Bone marrow (tissue), 2 donors: ENCODE measurements at places on chromosomes 5 and 9.

GRCh38 chr5:15254607-15255006, 245.4 kb upstream of the FBXL7 start:
- DNase-seq: no peak

GRCh38 chr9:110615498-110615897, 36.0 kb upstream of the SVEP1 start:
- no peak for DNase-seq

- no peak for DNase-seq
These were observed 367.1 kb upstream of the KLF4 start for GRCh38 chr9:107856633-107857032.

GRCh38 chr9:79990536-79990935, 418.8 kb downstream of the TLE4 start:
- DNase-seq: no peak

DNA sequence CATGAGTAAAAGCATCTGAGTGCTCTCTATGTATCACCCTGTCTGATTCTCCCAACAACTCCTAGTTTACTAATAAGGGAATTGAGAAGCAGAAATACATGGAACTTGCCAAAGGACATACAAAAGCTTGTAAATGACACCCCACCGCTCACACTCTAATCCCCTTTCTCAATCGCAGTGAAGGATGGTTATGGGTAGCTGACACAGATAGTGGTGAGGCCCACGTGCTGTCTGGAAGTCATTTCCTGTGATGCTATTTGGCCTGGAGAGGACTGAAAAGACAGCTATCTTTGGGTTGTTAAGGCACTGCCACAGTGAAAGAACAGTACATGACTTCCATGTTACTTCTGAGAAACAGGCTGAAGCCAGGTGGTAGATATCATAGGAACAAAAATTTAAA, 117.0 kb downstream of the GLIS3 start:
- no peak for DNase-seq

- DNase-seq: no peak
These were observed 1333.9 kb upstream of the DMAC1 start for GRCh38 chr9:9133526-9133925.

DNA sequence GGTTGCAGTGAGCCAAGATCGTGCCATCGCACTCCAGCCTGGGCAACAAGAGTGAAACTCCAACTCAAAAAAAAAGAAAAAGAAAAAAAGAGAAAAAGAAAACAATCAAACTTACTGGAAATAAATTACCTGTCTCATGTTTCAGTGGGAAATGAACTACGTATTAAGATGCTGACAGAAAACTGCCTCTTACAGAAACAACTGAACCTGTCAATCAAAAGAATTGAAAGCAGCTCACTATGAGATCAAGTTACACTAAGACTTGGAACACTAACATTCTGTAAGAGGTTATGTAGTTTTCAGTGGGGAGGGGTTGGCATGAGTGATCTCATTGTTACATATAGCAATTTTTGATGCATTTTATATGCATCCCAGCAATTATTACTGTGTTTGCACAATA, 64.4 kb upstream of the SPATA31E1 start:
- DNase-seq: no peak

GRCh38 chr5:124665035-124665434, 81.4 kb downstream of the ZNF608 start:
- DNase-seq: no peak

DNA sequence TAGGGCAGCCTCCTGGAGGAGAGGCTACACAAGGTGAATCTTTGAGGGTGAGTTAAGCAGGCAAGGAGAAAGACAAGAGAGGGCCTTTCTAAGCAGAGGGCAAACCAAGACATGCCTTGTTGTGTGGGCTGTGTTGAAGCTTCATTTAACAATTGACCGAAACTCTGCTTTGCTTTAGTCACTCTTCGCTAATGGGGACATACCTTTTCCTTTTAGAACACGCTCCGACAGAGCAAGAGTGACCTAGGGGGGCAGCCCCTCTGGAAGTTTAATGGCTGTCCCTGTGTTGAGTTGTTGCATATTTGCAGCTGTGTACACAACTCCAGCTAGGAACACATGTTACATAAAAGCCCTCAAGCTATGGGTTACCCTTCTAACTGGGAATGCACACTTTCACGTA, 218.1 kb upstream of the WWC1 start:
- DNase-seq: no peak

- DNase-seq: no peak
These were observed 1025.1 kb upstream of the C9orf72 start for GRCh38 chr9:28598408-28598807.

DNA sequence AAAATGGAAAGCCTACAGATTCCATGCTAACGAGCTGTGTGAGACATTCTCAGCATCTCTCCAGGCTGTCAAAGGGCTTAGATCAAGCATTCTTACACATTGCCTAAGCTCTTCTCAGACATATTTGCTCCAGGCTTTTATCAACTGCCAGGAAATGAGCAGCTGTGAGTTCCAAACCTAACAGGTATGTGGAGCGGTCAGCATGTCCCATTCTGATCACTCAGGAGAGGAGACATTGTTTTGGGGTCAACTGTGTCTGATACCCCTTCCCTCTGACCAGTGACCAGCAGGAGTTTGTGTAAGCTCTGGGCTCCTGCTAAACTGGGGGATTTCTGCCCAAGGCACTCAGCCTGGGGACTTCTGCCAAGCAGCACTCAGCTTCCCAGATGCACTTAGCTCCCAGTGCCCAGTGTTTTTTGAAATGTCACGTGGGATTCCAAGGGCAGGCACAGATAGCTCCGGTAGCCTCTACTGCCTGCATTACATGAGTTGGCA, 229.1 kb downstream of the SEC61B start:
- DNase-seq: no peak

GRCh38 chr5:1522601-1523479, 920 bp downstream of the LPCAT1 start:
- no peak for DNase-seq

- DNase-seq: no peak
These were observed 8.6 kb downstream of the C9orf72 start for GRCh38 chr9:27564670-27565069.

- DNase-seq: no peak
These were observed 70.0 kb downstream of the NLN start for GRCh38 chr5:65791712-65792673.

DNA sequence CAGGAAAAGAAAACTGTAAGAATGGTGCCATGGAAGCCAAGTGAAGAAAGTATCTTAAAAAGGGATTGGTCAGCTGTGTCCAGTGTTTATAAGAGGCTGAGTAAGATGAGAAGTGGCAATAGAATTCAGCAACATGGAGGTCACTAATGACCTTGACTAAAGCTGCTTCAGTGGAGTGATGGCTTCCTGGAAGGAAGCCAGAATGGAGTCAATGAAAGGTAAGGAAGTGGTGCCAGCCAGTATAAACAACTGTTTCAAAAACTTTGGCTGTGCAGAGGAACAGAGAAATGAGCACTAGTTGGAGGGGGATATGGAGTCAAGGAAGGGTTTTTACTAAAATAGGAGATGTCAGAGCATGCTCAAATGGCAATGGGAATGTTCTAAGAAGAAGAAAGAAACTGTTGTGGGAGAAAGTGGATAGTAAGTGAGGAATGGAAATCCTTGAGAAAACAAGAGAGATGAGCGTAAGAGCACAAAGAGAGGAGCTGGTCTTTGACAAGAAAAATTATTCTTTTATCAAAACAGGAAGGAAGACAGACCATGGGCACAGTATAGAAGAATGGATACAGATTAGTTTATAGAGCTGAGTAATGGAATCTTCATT, 11.1 kb upstream of the NRG2 start:
- no peak for DNase-seq

GRCh38 chr9:129752900-129753729, at the start of gene PTGES:
PTGES (minus strand) TSS chr9:129753042; CDS start chr9:129753012, 30 bp downstream.
- no peak for DNase-seq

DNA sequence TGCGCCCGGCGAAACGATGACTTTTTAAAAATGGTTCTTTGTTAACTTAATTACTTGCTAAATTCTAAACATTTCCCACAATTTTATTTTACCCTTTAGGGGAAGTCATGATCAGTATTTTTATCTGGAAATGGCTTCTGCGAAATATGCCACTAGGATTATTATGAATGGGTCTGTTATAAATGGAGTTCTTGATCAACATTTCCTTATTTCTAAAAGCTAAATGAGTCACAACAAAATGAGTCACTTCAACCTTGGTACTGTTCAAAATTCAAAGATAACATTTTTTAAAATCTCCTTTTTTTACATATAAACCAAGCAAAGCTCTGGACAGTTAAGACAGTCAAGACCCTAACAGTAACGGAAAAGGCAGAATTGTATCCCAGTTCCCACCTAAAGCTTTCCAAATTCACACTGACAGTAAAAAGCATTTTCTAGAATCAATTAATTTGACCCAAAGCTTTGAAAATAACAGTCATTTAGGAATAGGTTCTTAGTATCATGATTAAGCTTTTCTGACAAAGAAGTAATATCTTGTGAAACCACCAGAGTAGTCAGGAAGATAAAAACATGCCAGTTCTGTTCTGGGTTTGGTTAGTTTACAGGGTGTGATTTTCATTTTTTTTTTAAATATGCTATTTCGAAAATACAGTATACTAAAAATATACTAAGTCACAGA, 81.7 kb downstream of the LHFPL2 start:
- DNase-seq: no peak

GRCh38 chr5:100434815-100435214, 100.4 kb upstream of the FAM174A start:
- DNase-seq: no peak
